ENCODE measurements at places on chromosomes 3 and 15. TPM values are rescaled to one million over a fixed set of nuclear protein-coding genes. Genes with fewer than 3 reads are reported as not detected.

GRCh38 chr3:60652829-60653228 lies 598.4 kb downstream of the FHIT start:
- DNase-seq: no peak

- DNase-seq: peak; percentile 20
Observed at GRCh38 chr3:191721990-191722389, 261.0 kb downstream of the PYDC2 start.

DNA sequence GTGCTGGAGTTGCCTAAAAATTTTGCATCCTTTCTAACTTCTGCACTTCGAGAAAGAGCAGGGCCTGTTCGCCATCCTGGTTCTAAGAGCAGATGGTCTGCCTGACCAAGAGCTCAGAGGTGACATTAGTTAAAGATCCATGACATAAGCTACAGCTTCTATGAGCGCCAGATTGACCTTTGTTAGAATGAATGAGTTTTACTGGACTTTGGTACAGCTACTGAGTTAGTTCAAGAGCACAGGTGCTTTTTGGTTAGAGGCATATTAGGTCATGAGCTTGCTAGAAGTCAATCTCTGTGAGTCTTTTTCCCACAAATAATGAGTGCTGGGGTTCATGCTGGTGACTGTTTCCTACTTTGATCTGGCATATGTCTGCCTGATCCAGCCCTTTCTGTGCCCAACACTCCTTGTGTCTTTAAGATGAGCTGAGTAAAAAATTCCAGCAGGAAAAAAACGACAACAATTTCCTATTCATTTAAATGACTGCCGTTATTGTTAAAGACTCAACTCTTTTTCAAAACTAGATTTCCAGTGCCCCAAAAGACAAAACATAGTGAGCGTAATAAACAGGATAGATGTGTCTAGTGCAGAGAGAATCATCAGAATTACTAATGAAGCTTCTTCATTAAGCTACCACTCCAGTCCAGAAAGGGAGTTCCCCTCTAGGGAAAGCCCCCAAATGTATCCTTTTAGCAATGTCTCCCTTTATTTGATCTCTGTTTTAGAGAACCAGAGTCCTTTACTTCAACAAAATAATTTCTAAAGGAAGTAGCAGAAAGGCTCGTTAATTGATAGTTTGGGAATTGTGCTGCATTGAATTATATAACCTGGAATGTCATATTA lies 152.9 kb downstream of the SLCO3A1 start:
- DNase-seq: no peak

GRCh38 chr3:153746211-153746610 lies 375.0 kb upstream of the ARHGEF26 start:
- DNase-seq: no peak

Gene GOLGA8T
- not detected for total RNA-seq

Gene ZIC4
- total RNA-seq: not detected

Measured in PC-3 (cell line).